Hypothalamus (tissue), 51 donors: ENCODE measurements at places on chromosomes 4 and X.

DNA sequence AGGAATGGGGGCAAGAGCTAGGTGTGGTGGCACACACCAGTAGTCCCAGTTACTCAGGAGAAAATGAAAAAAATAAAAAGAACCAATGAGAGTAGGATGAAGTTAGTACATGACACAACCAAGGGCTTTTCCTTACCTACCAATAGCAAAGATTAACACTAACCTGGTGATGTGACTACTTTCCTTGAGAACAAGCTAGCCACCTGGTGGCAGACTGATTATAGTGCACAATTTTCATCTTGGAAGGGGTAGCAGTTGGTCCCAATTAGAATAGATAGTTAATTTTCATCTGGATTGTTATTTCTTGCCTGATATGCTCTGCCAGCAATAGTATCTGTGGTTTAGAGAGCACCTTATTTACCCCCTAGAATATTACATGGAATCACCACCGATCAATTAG, 1216.8 kb upstream of the PABPC4L start:
- DNase-seq, result no peak

DNA sequence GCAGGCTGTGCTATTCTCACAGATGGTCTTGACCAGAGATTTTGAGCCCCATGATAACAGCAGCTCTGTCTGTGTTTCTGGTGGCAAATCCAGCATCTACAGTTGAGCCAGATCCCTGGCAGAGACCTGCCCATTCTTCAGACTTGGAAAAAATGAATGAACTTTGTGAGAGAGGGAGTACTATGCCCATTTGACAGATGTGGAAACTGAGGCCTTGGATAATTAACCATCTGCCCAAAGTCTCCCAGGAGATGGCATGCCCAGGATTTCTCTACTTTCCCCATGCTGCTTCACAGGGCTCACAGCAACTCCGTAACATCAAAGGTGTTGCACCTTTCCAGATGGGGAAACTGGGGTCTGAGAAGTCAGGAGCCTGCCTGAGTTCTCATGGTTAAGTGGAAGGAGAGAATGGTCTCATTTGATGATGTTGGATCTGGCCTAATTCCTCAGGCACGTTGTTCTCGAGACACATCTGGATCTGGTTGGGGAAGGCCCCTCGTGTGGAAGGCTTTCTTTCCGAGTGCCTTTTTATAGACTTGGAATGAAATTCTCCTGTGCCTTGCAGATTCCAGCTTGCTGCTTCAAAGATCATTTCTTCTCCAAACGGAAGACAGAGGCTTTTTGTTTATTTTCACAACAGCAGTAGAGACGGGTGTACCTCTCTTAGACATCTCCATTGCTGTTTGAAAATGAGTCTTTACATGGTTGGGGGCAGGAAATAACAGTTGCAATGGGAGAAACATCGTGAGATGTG, 73.3 kb upstream of the STX18 start:
- DNase-seq, result no peak

DNA sequence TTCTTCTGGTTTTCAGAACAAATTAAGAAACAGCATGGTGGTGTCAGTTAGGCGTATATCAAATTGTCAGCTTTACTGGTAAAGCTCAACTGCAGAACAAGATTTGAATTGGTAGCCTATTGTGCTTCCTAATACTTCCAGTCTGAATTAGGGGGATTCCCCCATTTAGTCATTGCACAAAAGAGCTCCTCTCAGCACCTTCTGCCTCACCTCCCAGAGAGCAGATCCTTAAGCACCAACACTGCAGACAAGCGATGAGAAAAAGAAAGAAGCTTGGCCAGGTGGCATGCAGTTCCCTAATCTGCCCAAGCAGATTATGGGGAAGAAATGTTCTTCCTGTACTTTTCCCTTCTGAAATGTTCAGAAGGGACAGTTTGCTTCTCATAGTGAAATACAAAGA, 9.2 kb downstream of the MAP9 start:
- DNase-seq, result no peak

DNA sequence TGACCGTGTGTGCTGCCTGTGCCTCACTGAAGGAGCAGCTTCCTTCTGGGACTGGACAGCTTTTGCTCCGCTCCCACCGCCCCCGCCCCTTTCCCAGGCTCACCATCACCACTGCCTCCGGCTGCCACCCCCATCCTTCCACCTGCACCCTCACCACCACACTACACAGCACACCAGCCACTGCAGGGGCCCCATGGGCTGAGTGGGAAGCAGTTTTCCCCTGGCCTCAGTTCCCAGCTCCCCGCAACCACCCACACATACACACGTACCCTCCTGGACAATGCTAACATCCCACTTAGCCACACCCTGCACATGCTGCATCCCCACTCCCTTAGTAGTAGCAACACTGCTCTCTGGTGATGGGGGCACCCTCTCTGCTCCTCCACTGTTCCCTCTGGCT, 29.6 kb upstream of the COX18 start:
- no peak for DNase-seq

GRCh38 chrX:154398668-154399526, 720 bp downstream of the RPL10 start:
- peak; percentile 79 for DNase-seq

- no peak for DNase-seq
Measured at GRCh38 chr4:107863850-107864371, 39.2 kb downstream of the SGMS2 start.

DNA sequence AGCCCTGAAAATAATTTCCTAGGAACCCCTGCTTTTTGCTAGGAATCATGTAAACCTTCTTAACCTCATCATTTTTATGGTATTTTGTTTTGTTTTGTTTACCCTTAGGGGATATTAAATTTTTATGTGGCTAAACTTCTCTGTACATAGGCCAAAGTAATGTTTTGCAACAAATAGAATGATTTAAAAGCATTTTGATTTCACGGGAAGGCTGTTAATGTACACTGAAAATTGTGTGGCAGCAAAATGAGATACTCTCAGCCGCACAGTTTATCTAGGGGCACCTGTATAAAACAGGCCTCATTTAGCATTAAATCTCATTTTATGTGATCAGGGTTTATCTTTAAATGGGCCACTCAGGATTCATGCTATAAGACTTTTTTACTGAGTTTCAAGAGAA, 175.0 kb downstream of the ANTXR2 start:
- DNase-seq, result no peak

DNA sequence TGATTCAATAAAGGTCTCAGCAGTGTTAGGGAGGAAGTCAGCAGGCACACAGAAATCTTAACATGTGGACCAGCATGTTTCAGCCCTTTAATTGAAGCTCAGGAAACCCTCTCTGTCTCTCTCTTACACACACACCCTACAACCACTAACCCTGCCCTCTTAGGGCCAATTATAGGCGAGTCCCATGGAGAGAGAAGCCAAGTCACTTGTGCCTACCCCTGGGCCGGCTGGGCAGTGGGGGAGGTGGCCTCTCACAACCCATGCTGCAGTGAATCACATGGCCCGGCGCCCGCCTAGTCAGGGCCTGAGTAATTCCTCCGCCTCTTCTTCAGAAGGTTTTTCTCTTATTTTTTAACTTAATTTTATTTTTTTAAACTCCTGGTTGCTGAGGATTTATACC, 3.7 kb downstream of the FGD1 start:
- no peak for DNase-seq

DNA sequence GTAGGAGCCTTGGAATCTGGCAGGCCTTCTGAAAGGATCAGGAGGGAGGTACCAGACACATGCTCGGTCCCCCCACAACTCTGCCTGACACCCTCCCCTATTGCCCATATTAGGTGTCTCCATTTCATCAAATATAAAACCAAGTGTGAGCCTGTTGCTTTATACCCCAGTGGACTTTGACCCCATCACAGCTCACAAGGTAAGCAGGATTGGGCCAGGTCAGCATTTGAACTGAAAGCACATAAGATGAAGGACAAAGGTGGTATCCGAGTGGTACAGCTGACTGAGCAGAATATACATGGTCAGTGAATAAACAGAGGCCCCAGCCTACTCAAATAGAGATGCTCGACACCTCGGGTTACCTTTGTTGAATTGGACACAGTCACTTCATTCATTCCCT, 20.0 kb downstream of the SLC25A43 start:
- no peak for DNase-seq

- DNase-seq, result no peak
Measured at GRCh38 chrX:74178536-74178935, 125.4 kb upstream of the ZCCHC13 start.
